ENCODE measurements at places on chromosomes 1 and 21. TPM values are rescaled to one million over a fixed set of nuclear protein-coding genes. Genes with fewer than 3 reads are reported as not detected.

Gene FMO4
- total RNA-seq = 2.7 TPM

Gene RHBDL2
- total RNA-seq = 0.97 TPM

Gene PIK3C2B
- 36.9 TPM for total RNA-seq

Gene LRRC39
- 0.94 TPM for total RNA-seq

Gene KPRP
- not detected for total RNA-seq

Gene AMPD1
- total RNA-seq = not detected

- DNase-seq = no peak
- no peak overlapping the region for H3K27ac ChIP-seq
- H3K27me3 ChIP-seq = no peaks in the 10 kb centered on the region
- H3K4me1 ChIP-seq = peaks cover 21% of the 10 kb centered on the region
- H3K36me3 ChIP-seq = no peaks in the 10 kb centered on the region
Observed at GRCh38 chr1:912740-913301, 10.9 kb upstream of the SAMD11 start.

GRCh38 chr1:20586953-20587660, 1.8 kb upstream of the CDA start:
- H3K27me3 ChIP-seq = peaks cover 24% of the 10 kb centered on the region
- no peak for DNase-seq
- peaks cover 15% of the 10 kb centered on the region for H3K4me1 ChIP-seq
- no peak overlapping the region for H3K27ac ChIP-seq

- H3K4me3 ChIP-seq = no peak overlapping the region
- no peak for DNase-seq
- H3K27ac ChIP-seq = no peak overlapping the region
- H3K36me3 ChIP-seq = no peaks in the 10 kb centered on the region
- no peaks in the 10 kb centered on the region for H3K27me3 ChIP-seq
Observed at GRCh38 chr1:29732453-29732852, 496.1 kb downstream of the PTPRU start.

DNA sequence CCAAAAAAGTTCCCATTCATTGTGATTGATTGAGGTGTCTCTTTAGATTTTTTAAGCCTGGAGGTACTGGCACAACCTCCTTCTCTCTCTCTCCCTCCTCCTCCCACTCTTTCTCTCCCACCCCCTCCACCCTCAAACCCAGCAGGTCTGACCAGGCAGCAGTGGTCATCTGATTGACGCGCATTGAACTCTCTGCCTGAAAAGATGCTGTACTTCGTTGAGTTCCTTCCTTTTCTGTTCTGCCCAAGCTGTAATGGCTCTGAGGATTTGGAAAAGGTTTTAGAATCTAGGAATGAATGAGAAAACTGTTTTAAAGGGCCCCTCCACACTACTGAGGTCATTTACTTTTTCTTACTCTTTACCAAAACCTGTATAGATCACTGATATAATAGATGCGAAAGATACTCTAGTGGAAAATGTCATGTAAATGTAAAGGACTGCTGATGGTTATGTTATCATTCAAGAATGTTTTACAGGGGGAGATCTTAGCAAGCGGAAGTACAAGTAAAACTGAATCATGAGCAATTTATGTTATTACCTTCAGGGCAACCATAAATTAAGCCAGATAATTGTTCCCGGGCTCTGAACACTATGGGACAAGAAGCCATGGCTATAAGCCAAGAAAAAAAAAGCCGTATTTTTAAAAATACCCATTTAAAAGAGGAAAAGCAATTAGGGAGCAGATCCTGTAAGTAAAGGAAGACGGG, 25.2 kb upstream of the DYRK1A start:
- no peaks in the 10 kb centered on the region for H3K4me1 ChIP-seq
- H3K27ac ChIP-seq = no peak overlapping the region
- no peaks in the 10 kb centered on the region for H3K36me3 ChIP-seq
- no peaks in the 10 kb centered on the region for H3K27me3 ChIP-seq
- no peak for DNase-seq
- no peak overlapping the region for H3K4me3 ChIP-seq

DNA sequence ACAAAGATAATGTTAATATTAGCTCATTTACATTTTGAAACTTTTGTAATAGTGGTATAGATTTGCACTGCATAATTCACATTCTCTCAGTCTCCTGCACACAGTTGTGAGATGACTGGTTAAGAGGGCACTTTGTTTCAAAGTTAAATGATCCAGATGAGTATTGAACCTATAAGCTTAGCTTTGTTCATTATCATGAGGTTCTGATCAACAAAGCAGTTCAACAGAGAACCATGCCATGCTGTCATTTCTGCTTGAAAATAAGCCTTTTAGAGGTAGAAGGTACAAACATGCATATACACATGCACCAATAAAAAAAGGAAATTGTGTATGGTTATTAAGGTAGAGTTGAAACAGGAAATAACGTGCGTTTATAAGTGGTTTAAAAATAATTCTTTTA, 4.8 kb downstream of the RAP1A start:
- no peaks in the 10 kb centered on the region for H3K36me3 ChIP-seq
- H3K27ac ChIP-seq = no peak overlapping the region
- no peaks in the 10 kb centered on the region for H3K27me3 ChIP-seq
- no peak for DNase-seq
- peaks cover 27% of the 10 kb centered on the region for H3K4me1 ChIP-seq
- no peak overlapping the region for H3K4me3 ChIP-seq

DNA sequence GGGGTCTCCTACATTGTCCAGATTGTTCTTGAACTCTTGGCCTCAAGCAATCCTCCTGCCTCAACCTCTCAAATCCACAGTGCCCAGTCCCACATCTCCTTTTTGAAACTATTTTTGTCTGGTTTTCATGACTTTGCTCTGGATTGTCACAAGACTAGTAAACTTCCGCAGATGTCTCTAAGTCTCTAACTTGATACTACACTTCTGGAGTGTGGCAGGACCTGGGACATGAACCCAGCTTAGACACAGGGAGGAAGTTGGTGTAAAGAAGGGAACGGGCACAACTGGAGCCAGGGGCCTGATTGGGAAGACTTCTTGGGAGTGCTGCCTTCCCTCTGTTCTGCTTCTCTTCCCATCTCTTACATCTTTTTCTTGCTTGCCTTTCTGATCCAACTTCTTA, 16.2 kb upstream of the DISC1 start:
- H3K36me3 ChIP-seq = no peaks in the 10 kb centered on the region
- H3K4me3 ChIP-seq = no peak overlapping the region
- H3K4me1 ChIP-seq = peaks cover 2% of the 10 kb centered on the region
- DNase-seq = no peak

GRCh38 chr1:56548571-56548970, 30.8 kb downstream of the PLPP3 start:
- H3K4me1 ChIP-seq = peaks cover 78% of the 10 kb centered on the region
- no peaks in the 10 kb centered on the region for H3K36me3 ChIP-seq
- H3K27me3 ChIP-seq = no peaks in the 10 kb centered on the region
- DNase-seq = no peak
- H3K4me3 ChIP-seq = no peak overlapping the region

- DNase-seq = peak; percentile 71
- no peaks in the 10 kb centered on the region for H3K27me3 ChIP-seq
- H3K36me3 ChIP-seq = no peaks in the 10 kb centered on the region
- H3K4me3 ChIP-seq = peak overlapping the region; percentile 63
- peak overlapping the region; percentile 77 for H3K27ac ChIP-seq
Observed at GRCh38 chr1:224183591-224184312, 712 bp downstream of the DEGS1 start.

- H3K4me3 ChIP-seq = no peak overlapping the region
- no peaks in the 10 kb centered on the region for H3K4me1 ChIP-seq
- H3K27ac ChIP-seq = no peak overlapping the region
- DNase-seq = no peak
- no peaks in the 10 kb centered on the region for H3K36me3 ChIP-seq
Observed at GRCh38 chr1:239084459-239085080, 301.8 kb upstream of the CHRM3 start.

DNA sequence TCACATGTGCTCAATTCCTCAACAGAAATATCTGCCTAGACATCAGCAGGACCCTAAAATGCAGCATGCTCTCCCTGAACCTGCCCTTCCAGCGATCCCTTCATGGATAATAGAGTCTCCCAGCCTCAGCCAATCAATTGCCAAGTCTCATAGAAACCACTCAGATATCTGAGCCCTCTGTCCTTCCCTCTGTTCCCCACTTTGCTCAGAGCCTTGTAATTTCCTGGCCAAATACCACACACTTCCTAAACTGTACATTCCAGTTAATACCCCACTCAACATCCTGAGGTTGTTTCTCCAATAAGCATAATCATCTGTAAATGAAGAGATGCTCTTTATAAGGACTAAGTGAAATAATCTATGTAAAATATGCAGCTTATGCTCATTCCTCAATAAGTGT, 59.3 kb upstream of the PTGFRN start:
- H3K27ac ChIP-seq = no peak overlapping the region
- no peak for DNase-seq
- H3K4me1 ChIP-seq = peaks cover 2% of the 10 kb centered on the region
- no peak overlapping the region for H3K4me3 ChIP-seq
- no peaks in the 10 kb centered on the region for H3K27me3 ChIP-seq

DNA sequence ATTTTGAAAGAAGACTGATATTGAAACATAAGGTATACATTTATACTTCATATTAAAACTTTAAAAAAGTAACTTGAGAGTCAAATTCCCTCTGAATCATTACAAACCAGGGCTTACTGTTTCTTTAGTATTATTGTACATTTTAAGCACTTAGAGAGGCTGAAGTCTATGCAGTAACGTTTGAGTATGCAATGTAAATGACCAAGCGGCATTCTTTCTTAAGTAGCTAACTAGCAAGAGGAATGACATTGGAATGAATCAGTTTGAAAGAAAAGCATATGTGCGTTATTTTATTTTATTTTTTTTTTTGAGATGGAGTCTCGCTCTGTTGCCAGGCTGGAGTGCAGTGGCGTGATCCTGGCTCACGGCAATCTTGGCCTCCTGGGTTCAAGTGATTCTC, 24.3 kb downstream of the WNT2B start:
- no peak for DNase-seq
- no peaks in the 10 kb centered on the region for H3K27me3 ChIP-seq
- no peak overlapping the region for H3K4me3 ChIP-seq
- no peak overlapping the region for H3K27ac ChIP-seq
- H3K36me3 ChIP-seq = peaks cover 5% of the 10 kb centered on the region

DNA sequence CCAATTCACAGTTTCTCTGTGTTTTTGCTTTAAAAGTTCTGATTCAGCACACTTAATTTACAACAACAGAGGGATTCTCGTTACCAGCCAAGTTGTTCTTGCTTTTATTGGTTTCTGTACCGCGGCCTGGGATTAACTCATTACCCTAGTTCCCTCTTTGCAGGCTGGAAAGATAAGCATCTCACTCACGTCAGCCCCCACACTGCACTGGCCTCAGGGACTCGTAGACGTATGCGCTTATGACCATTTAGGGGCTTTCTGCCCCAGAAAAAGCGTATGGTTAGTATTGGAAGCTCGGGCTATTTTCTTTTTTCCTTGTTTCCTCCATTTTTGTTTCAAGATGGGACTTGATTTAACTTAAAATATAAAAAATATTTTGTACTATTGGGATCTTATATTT, 76.0 kb downstream of the POFUT2 start:
- no peak overlapping the region for H3K27ac ChIP-seq
- no peak for DNase-seq
- H3K27me3 ChIP-seq = no peaks in the 10 kb centered on the region
- H3K4me1 ChIP-seq = no peaks in the 10 kb centered on the region
- H3K4me3 ChIP-seq = no peak overlapping the region

DNA sequence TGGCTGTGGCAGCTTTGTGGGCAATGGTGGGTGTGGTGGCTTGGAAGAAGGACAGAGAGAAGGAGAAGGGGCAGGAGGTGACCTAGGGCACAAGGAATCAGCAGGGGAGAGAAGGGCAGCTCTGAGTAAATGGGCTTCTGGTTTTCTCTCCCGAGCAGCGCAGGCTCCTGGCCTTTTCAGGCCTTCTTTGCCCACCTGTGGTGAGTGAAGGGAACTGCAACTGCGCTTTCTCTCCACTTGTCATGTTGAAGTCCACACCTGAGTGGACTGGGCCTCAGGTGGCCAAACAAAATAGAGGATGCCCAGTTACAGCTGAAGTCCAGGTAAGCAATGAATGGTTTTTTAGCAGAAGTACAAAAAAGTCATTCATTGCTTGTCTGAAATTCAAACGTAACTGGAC, 29.4 kb upstream of the KCNA10 start:
- no peak overlapping the region for H3K27ac ChIP-seq
- no peaks in the 10 kb centered on the region for H3K4me1 ChIP-seq
- peaks cover 3% of the 10 kb centered on the region for H3K27me3 ChIP-seq

- DNase-seq = no peak
- H3K4me3 ChIP-seq = no peak overlapping the region
- no peaks in the 10 kb centered on the region for H3K36me3 ChIP-seq
Observed at GRCh38 chr1:21058035-21058793, 118.5 kb downstream of the EIF4G3 start.

- no peak overlapping the region for H3K4me3 ChIP-seq
- H3K36me3 ChIP-seq = peaks cover 12% of the 10 kb centered on the region
- no peaks in the 10 kb centered on the region for H3K27me3 ChIP-seq
Observed at GRCh38 chr1:12405325-12406210, 175.7 kb downstream of the VPS13D start.

GRCh38 chr1:40386796-40387195, 13.3 kb downstream of the SMAP2 start:
- H3K4me3 ChIP-seq = no peak overlapping the region
- peaks cover 2% of the 10 kb centered on the region for H3K4me1 ChIP-seq
- no peaks in the 10 kb centered on the region for H3K27me3 ChIP-seq
- H3K27ac ChIP-seq = peak overlapping the region; percentile 79

- peak; percentile 76 for DNase-seq
- peak overlapping the region; percentile 83 for H3K4me3 ChIP-seq
- peaks cover 27% of the 10 kb centered on the region for H3K4me1 ChIP-seq
- H3K36me3 ChIP-seq = peaks cover 23% of the 10 kb centered on the region
Observed at GRCh38 chr1:110339407-110340206, 430 bp downstream of the RBM15 start.

DNA sequence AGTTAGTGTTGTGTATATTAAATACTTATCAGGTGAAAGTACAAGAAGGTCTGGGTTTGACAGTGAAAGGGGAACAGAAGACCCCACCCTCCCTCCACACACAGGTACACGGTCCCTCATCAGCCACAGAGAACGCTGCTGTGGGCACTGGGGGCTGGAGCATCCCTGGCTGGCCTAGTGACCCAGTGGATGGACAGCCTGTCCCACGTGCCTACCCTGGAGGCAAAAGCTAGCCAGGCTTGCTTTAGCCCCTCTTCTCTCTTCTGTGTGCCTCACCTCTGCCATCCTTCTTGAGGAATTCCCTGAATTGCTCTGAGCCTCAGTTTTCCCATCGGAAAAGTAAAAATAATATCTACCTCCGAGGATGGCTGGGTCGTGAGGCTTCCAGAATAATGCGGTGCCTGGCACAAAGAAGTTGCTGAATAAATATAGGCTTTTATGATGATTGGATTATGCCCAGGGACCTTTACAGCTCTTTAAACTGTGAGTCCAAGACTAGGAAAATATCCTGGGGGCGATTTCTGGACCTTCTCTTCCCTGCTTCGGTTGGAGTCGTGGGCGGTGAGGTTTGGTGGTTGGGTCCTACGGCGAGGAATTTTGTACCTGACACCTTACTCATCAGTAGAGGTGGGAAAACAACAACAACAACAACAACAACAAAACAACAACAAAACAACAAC, 918 bp downstream of the IFNLR1 start:
- no peak for DNase-seq
- H3K27me3 ChIP-seq = peaks cover 27% of the 10 kb centered on the region
- no peak overlapping the region for H3K4me3 ChIP-seq
- H3K36me3 ChIP-seq = no peaks in the 10 kb centered on the region
